Stimulated activated CD8-positive, alpha-beta memory T cell treated with anti-CD3 and anti-CD28 coated beads, Interleukin-4, amount 100 ng/mL, for 4 hours (primary cell): ENCODE measurements at places on chromosomes 13 and 19.

DNA sequence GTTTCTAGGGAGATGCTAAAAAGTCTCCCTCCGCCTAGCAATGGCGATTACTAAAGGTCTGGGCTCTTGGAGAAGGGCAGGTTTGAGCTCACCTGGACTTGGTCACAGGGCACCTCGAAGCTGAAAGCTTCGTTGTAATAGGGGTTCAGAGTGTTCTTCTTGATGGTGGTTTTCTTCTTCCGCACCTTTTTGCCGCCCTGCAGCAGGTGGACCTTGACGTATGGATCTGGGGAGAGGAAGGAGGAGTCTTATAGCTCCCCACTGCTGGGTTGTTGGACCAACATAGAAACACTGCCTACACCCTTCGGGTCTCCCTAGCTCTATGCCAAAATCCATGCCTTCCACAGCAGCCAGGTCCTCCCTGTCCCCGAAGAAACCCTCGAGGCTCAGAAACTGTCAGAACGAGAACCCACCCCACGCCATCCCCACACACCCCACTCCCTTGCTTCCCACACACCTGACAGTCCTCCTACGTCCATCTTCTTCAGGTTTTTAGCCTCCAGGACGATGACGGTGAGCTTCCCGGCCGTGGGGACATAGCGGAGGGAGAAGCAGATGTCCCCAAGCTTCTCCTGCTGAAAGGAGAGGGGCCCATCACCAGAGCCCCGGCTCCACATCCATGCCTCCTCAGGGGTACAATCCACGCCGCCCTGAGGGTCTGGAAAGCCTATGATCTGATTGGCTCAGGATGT lies 5.5 kb downstream of the SYT5 start:
- no peak for DNase-seq

GRCh38 chr19:47735131-47735530 lies 10.2 kb upstream of the NOP53 start:
- no peak for DNase-seq

DNA sequence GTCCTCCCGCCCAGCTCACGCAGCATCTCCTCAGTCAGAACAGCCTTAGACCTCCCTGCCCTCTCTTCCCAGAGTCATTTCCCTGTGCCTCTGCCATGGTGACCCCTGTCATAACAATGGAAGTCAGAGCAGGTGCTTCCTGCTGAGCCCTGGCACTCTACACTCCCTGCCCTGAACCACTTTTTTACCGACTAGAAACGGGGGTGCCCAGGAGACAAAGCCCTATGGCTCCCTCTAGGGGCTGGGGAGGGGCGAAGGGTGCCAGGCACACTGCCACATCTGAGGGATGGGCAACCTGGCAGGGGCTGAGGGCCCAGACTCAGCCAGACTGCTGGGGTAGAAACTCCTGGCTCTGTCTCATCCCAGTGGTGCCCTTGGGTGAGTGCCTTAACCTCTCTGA lies 16.4 kb downstream of the ZNF574 start:
- no peak for DNase-seq

DNA sequence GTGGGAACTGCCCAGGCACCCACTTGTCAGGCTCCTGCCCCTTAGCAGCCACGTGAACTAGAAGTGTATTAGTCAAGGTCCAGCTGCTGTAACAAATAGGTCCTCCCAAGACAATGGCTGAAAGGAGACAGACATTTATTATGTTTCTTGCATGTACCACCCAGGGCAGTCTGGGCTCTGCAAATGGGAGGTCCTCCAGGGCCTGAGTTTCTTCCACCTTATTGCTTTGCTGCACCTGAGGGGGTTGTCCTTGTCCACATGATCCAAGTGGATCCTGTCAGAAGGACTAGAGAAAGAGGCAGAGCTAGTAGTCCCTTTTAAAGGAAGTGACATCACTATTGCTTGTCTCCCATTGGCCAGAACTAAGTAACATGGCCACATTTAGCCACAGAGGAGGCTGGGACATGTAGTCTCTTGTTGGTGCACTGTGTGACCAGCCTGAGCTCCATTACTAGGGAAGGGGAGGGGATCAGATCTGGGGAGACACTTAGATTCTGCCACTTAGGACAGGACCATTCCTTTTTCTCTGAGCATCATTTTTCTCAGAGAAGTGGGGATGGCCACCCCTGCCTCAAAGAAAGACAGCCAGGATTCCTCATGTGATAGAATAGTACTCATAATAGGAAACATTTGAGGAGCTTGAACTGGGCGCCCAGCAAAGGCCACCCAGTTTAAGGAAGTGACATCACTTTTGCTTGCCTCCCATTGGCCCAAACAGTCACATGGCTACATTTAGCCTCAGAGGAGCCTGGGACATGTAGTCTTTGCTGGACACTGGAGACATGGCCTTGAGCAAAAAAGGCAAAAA lies 15.1 kb downstream of the CC2D1A start:
- DNase-seq, result no peak

DNA sequence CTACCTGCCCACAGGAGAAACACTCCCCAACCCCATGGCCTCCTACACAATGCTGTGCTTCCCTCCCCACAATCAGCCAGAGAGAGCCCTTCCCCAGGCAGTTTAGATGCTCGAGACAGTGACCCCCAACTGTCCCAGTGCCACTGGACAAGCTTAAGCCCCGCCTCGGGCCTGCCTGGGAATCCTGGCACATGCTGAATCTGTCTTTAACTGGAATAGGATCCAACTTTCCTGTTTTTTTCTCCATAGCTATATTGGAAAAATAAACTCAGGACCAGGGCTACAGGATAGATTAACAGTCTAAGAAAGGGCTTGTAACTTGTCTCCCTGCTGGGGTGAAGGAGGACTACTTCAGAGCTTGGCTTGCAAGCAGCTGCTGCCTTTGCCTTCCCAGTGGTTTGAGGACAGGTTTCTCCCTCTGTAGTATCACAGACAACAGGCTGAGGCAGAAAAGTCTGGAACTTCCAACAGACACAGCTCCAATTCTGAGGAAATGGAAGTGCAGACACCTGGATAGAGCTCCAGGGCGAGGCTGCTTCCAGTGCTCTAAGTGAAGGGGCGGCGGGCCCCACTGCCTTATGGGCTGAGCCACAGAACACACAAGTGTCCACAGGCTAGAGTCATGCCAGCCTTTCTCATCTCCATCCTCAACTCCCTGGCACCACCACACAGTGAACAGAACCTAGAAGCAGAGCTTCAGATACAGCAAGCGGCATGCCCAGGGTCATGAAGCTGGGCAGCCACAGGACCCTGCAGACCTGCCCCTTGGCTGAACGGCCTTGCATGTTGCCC lies 228.3 kb downstream of the TUBA3C start:
- DNase-seq, result no peak

- DNase-seq, result no peak
Observed at GRCh38 chr19:49853852-49854377, 3.0 kb downstream of the PTOV1 start.

DNA sequence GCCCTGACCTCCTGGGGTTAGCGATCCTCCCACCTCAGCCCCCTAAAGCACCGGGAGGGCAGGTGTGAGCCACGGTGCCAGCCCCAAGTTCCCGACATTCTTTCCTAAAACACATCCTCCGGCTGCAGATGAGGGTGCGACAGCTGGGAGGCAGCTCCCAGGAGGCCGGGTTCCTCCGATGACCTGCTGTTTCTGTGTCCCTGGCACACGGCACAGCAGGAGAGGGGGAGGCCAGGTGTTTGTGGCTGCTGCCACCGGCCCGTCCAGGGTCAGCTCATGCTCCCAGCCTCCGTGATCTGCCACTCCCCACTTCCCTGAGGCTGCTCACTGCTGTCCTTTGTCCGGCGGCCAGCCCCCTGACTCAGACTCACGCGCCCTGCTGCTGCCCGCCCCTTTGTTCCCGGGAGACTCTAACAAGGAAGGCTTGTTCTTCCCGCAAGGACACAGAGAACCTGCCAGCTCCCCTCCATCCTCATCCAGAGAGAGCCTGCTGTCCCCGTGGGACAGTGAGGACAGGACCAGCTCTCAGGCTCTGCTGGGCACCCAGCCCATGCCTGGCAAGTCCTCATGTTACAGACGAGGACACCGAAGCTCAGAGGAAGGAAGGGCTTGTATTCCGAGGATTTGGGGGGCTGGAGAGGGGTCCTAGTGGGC lies 10.6 kb upstream of the MADCAM1 start:
- DNase-seq, result no peak

DNA sequence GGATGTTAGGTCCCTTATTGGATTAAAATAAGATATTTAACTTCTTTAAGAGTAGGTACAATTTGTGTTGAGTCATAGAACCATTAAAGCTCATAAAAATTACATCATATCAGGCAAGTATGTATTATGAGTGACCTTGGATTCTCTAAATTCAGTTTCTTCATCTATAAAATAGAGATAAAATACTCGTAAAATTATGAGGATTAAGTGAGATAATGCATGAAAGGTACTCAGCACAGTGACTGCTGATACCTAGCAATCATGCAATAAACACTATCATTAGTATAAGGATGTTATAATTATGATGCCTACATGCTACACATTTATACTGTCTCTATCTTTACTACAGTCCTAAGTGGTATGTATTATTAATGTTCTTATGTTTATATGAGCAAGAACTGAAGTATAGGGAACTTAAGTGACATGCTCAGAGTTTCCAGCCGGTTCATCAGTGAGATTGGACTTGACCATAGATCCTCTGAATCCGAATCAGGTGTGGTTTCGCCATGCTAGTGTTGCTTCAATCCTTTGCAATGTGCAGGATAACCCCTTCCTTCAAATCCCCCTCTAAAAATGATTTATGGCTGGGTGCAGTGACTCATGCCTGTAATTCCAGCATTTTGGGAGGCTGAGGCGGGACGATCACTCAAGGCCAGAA lies 22.9 kb upstream of the FRY start:
- no peak for DNase-seq

GRCh38 chr19:50376166-50377050 lies at the start of gene NR1H2:
TSS of gene NR1H2 (plus strand) at chr19:50376457. CDS start at chr19:50377606, 1,149 bp downstream.
- DNase-seq, result peak; percentile 91

- DNase-seq, result no peak
Observed at GRCh38 chr13:36875431-36875830, 44.6 kb downstream of the SMAD9 start.

DNA sequence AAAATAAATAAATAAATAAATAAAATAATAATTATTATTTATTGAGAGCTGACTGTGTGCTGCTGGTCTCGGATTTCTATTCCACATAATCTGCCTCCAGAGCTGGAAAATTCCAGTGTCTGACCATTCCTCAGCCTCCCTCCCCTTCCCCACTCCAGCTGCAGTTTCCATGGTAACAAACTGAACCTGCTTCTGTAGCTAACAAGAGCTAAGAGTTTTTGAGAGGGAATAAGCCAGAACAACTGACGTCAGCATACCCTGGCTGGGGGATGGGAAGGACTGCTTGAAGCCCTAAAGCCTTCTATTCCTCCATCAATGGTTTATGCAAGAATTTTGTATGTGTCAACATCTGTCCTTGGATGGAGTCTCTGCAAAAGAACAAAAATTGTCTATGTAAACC lies 26.0 kb upstream of the PEG3 start:
- DNase-seq, result no peak

DNA sequence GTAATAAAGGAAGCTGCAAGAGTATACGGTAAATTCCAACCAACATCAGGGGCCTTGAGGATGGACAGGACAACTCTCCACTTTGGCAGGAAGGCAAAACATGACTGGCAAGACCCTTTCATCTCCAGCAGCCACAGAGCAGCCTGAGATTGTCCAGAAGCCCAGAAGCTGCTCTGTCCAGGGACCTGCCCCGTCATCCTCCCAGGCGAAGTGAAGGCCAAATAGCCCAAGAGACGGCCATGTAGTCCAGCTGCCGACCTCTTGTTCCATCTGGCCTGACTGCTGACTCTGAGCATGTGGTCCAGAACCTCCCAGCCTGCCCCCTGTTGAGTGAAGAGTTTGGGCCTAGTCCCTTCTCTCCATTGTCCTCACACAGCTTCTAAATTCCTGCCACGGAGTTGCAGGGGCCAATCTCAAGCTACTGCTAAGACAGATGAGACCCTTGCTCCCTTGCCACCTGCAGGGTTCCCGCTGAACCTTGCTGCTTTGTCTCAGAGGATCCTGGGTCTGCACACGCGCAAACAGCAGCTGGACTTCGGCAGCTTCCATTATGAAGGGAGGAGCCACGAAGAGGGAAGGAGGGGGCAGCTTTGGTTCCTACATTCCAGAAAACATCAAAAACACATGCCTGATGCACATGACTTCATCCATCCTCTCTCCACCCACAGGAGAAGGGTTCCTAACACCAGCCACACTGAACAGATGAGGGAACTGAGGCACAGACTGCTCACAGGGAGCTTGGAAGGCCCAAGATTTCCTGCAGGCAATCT lies 196.9 kb downstream of the KATNAL1 start:
- no peak for DNase-seq

DNA sequence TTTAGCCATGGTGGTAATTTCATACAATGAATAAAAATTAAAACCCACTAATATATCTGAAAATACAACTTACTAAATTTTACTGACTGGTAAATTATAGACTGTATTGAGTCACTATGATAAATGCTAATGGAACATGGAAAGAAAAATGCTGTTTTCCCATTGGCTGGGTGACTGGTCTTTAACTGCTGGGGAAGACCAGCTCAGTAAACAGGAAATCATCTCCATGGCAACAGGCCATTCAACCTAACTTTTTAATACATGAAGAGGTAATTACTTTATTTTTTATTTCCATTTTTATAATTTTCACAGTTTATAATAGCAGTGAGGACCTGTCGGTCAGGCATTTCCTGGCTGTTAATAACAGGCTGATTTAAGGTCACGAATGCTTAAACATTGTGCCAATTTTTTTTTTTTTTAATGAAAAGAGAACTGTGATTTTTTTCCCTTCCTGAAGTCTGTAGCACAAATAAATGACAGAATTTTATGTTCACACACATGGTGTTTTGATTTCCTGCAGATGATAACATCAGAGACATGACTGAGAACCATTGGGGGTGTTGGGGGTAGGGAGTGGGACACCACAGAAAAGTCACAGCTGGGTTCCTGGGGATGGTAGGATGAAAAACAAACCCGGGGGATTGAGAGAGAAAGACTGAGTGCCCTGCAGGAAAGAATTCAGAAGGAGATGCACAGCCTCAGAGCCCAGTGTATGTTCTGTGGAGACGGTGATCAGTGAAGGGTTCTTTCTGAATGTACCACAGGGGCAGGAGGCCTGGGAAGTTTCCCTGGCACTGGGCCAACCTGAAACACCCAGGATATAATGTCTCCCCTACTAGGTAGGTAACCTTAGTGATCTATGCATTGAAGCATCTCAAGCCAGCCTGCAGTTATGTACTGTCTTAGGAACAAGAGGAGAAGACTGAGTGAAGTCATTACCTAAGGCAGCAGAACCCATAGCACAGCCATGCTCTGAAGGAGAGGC lies 297.1 kb downstream of the COG6 start:
- DNase-seq, result no peak

- DNase-seq, result no peak
Observed at GRCh38 chr19:55678121-55678671, 3.2 kb downstream of the EPN1 start.

DNA sequence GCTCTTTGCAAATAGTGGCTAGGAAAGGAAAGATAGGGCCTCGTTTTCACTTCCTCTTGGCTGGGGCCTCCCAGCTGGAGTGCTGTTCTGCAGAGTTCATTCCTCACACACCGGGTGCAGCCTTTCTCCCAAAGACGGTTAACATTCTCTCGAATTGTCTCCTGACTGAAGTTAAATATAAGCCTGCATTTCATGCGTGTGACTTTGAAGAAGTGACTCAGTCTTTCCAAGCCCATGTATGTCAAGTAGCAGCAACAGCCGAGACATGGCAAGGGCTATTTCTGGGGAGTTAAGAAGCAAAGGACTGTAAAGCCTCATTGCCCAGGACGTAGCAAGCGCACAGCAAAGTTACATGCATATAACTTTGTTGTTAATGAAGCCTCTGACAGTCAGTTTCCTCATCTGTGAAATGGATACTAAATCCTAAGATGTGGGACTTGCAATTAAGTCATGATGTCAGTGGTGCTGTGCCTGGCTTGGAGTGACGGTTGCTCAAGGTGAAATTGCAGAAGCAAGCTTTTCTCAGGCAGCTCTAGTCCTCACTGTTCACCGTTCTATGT lies 502.4 kb downstream of the MYO16 start:
- DNase-seq, result no peak
